AG09309 (cell line): ENCODE measurements at places on chromosomes 7 and 10.

DNA sequence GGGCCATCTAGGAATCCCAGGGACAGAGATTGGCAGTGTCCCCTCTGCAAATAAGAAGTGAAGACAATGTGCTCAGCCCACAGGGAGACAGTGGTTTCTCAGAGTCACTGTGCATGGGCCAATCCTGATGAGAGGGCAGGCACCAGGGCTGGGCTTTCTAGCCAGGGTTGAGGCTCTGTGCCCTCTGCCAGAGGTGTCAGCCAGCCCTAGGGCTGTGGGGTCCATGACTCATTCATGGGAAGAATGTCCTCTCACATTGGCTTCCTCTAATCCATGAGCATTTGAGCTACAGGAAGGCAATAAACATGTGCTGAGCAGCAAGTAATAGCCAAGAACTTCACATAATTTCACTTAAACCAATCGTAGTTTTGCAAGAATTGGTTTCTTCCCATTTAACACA is 482.0 kb upstream of the MGMT start:
- no peak for DNase-seq

GRCh38 chr7:95421000-95421846 is 13.6 kb downstream of the PON2 start:
- DNase-seq, result no peak

- DNase-seq, result peak; percentile 94
Observed at GRCh38 chr7:55133630-55134358, 115.0 kb downstream of the EGFR start.

DNA sequence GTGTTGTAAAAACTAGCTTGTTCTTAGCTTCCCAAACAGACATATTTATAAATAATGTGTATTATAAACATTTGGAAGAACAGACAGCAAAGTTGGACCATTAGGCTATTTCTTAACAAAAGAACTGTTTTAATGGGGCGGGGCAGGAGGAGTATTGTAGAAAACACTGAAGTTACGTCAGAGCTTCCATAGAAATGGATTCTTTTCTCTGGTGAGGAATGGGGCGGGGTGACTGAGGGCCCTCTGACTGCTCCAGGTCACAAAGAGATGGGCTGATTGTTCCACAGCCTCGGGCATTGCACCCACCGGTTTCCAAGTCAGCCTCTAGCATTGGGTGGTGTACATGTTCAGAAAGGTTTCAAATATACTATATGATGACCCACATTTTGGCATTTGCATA is 36.8 kb upstream of the ADAM12 start:
- DNase-seq, result no peak

DNA sequence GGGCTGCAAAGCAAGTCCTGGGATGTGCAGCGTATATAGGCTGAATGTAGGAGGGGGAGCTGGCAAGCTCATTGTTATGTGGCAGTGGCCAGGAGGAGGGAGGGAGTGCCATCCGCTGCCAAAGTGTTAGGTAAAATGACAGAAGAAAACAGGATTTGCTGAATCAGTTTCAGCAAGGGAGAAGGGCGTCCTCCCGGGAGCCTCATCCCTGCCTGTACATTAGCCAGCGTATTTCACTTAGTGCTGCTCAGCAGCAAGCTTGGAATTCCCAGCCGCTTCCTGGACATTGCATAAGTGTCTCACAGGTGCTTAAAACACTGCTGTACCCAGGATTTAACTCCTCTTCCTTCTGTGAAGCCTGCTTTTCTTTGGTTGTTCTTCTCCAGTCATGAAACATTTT is 2.5 kb downstream of the NIPSNAP2 start:
- DNase-seq, result no peak

- no peak for DNase-seq
Observed at GRCh38 chr10:17802976-17803375, 6.2 kb upstream of the MRC1 start.

GRCh38 chr7:135917721-135918120 is 59.4 kb downstream of the MTPN start:
- no peak for DNase-seq

GRCh38 chr10:35398355-35398754 is 62.0 kb downstream of the CCNY start:
- peak; percentile 28 for DNase-seq

DNA sequence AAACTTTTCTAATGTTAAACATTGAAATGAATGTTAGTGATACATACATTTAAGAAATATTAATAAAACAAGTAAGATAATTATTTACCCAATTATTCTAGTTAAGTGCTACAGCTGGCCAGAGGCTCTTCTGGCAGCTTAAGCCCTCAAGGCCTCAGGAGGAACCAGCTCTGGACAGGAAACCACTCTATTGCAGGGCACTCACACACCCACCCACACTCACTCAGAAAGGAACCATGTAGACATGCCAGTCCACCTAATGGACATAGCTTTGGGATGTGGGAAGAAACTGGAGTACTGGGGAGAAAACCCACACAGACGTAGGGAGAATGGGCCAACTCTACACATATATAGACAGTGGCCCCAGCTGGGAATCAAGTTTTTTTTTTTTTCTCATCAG is 28.2 kb downstream of the UMAD1 start:
- DNase-seq, result no peak

GRCh38 chr7:139744768-139745677 is 32.8 kb downstream of the HIPK2 start:
- DNase-seq, result no peak

DNA sequence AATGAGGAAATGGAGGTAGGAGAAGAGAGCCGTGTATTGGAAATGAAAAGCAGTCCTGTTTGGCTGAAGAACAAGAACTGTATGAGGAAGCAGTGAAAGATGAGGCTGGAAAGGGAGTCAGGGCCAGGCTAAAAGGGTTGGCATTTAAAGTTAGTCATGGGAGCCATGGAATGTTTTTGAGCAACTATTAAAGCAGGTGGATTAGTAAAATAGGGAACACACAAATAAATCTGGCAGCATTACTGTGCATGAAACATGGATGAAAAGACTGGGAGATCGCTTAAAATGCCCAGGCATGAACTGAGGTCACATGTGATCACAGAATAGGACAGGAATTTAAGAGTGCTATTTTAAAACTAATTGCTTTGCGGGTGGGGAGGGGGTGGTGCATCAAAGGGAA is 1.4 kb upstream of the IFRD1 start:
- DNase-seq, result no peak

- DNase-seq, result no peak
Observed at GRCh38 chr7:51142741-51143385, 173.7 kb downstream of the COBL start.

DNA sequence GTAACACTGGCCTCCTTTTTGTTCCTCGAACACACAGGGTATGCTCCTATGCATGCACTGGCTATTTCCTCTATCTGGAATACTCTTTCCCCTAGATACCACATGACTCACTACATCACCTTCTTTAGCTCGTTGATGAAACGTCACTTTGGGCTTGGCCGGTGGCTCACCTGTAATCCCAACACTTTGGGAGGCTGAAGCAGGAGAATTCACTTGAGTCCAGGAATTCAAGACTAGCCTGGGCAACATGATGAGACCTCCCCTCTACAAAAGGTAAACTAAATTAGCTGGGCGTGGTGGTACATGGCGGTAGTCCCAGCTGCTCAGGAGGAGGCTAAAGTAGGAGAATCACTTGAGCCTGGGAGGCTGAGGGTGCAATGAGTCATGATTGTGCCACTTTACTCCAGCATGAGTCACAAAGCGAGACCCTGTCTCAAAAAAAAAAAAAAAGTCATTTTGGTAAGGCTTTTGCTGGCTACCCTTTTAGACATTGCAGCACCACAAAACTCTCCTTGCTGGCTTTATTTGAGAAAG is 14.5 kb downstream of the ANKIB1 start:
- no peak for DNase-seq

DNA sequence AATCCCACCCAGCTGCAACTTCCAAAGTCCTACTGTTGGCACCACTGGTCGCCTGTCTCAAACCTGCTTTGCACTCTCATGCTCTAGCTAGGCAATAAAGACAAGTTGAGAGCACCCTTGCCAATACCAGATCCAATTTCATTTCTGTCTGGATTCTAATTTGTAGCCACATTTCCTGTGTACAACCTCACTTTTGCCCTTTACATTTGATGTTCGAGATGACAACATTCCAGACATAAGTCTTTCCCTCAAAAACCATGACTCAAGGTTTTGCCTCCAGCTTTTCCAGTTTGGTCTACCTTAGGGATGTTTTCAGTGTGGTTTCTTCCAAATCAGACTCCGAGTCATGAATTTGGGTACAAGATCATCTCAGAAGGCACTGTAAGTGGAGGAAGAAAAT is 309.0 kb downstream of the GPAM start:
- no peak for DNase-seq
